WERI-Rb-1 (cell line): ENCODE measurements at places on chromosomes 4 and X.

DNA sequence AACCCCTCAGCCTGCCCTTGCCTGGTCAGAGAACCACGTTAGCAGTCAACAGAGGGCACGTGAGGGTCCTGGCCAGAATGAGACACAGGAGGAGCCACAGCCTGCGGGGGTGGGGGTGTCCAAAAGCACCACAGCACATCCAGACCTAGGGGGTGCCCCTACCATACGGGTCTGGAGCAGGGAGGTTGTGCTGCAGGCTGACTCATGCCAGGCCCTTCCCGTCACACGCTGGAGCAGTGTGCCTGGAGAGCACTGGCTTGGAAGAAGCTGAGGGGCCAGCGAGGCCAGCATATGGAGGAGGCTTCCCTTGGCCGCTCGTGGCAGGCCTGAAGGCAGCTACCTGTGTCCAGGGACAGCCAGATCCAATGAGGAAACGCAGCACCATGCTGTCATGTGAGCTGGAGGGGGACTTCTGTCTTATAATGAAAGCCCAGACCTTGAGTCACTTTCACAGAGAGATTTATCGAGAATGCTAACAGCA, 1.5 kb upstream of the IRAK1 start:
- DNase-seq: no peak

DNA sequence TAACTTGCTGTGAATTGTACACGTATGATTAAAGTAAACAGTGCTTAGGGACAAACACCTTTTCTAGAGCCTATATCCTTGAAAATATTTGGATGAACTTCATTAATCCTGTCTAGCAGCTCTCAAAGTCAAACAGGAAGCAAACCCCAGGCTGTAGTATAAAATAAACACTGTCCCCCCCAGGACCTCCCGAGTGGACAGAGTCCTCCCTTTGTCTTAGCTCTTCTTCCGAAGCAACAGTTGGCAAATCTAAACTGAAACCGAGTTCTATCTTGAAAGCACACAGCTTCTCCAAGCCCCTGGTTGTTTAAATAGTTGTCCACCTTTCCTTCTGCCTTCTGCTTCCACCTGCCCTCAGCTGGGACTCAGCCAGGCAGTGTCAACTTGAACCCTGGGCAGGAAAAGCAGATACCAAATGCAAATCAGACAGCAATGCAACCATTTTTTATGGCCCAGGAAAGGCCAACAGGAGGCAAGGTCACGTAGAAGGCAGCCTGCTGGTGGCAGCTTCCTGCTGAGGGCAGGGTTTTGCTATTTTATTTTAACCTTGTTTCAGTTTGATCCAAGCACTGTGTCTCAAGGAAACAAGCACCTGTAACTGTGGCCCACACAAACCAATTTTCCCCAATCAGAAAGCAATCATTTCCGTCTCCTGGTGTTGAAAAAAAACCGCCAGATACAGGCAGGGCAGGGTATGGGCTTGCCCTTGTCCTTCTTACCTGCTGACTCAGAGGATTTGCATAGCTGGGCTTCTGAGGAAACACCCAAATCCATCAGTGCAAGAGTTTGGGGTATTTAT, 110.3 kb upstream of the KIT start:
- DNase-seq: no peak

DNA sequence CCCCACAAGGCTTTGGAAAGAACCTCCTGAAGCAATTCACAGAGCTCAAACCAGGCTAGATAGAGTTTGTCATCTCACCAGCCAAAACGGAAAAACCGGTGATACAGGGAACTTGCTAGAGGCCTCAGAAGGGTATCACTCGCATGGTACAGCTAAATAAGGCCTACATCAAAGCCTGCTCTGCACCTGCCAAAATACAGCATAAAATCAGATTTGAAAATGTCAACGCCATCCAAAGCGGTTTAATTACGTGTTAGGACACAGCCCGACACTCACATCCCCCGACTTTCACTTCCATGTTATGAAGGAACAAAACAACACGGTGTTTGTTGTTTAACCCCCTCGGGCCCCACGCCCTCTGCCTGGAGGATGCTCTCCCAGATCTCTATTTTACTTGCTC, 65.0 kb downstream of the MAPK10 start:
- no peak for DNase-seq

- DNase-seq: no peak
Observed at GRCh38 chr4:40506492-40506891, 123.2 kb downstream of the RBM47 start.

- DNase-seq: peak; percentile 72
Observed at GRCh38 chr4:136680271-136680670, 852.0 kb downstream of the PCDH18 start.

- no peak for DNase-seq
Observed at GRCh38 chrX:152177497-152178269, 39.3 kb upstream of the MAGEA10 start.
